HTR-8/SVneo (cell line): ENCODE measurements at places on chromosomes 5 and 9.
A peak's percentile ranks its signal among the peaks of the same experiment; 100 is the strongest.

DNA sequence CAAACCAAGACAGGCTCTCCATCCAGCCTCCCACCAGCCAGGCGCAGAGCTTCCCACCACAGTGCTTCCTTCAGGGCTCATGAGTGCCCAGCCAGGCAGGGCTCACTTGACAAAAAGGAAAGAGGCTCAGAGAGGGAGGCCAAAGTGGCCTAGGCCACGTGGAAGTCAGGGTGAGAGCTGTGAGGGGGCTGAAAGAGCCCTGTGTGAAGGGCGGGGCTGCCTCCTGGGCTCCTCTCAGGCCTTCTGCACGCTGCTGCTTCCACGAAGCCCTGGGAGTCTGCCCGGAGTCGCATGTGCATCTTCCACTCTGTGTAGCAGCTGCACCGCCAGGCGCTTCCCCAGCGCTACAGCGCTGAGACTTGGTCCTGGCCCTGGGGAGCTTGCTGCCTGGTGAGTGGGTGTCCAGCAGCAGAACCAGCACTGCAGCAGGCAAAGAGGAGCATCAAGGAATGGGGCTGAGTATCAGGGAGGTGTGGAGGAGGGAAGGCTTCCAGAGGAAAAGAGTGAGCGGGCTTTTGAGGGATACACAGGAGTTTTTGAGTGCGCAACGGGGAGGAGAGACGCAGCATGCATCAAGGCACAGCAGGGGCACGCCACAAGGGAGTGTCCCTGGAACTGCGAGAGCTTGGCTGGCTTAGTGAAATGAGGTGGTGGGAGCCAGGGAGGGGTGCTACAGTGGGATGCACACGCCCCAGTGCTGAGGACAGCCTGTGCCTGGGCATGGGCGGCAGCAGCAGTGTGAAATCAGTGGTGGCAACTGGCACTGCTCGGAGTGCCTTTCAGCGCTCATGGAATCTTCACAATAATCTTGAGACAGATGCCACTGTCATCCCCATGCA lies 178.0 kb downstream of the GAPVD1 start:
- no peak for DNase-seq

DNA sequence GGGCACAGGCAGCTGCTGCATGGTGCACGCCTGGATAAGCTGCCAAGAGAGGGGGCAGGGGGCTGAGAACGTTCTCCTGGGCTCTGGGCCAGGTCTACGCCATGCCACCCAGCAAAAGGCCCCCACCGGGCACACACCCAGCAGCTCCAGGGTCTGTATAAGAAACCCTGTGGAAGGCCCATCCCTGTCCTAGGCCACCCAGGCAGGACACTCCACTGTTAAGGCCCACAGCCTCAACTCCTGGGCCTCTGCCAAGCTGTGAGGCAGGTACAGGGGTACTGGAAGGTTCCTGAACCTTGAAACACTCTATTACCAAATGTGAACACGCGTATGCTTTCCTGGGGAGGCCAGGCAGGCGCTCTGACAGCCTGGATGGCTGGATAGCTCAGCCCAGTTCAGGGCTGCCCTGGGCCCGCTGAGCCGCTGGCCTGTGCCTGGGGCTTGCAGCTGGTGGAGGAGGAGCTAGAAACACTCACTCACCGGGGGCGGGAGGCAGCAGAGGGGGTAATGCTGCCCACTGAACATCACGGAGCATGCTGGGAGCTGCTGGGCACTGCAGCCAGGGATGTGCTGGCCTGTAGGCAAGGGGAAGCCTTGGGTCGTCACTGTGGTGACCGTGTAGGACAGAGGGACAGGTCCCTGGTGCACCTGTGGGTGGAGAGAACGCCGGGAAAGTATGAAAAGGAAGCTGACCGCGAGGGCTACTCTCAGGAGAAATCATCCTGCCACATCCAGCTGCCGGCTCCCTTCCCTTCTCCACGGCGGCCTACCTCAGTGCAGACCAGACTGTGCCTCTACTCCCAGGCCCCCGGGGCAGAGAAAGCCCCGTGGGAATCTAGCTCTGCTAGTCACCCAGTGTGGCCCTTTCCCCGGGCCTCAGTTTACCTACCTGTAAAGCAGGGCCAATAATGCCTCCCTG lies 6.0 kb downstream of the RNF44 start:
- no peak for DNase-seq

DNA sequence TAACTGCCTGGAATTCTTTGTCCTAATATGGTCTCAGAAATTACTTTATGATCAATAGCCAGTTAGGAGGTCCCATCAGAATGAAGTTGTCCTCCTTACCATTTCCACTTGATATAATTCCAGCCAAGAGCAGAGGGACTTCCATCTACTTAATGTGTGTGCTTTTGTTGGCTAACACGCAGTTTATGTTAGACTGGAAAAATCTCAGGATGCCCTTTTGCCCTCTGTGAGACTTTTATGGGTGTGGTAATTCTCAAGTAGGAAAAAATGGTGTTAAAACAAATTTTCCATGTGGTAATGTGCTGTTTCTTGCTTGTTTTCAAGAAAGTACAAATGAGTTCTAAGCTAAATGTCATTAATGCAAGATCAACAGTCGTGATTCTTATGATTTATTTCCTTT lies 327.1 kb downstream of the MTRR start:
- DNase-seq: no peak

GRCh38 chr5:103428923-103429322 lies 133.7 kb downstream of the NUDT12 start:
- no peak for DNase-seq

GRCh38 chr9:94111446-94111845 lies 27.2 kb downstream of the PTPDC1 start:
- DNase-seq: no peak

DNA sequence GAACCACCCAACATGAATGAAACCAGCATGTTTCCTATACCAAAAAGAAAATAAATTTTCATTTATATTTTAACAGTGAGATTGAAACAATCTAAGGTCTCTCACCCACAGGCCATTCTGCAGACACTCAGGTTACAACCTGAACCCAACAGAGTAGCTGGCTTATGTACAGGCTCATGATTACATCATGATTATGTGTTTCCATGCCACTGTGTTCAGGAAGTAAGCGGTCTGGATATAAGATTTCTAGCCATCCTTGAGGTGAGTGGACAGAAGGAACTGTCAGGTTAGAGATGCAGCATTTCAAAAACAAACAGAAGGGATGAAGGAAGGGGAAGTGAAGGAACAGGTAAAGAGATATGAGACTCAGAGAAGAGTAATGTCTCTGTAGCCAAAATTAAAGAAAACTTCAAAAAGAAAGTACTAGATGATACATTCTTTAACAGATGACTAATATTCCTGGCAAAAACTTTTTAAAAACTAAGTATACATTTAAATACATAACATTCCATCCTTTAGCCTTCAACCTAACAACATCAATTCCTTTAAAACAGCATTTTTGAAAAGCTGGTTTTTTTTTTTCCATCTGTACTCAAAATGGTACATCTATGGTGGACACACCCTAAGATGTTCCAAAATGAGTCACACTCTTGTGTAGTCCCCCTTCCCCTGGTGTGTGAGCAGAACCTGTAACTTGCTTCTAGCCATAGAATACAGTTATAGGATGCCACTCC lies 119.8 kb downstream of the LPAR1 start:
- no peak for DNase-seq

DNA sequence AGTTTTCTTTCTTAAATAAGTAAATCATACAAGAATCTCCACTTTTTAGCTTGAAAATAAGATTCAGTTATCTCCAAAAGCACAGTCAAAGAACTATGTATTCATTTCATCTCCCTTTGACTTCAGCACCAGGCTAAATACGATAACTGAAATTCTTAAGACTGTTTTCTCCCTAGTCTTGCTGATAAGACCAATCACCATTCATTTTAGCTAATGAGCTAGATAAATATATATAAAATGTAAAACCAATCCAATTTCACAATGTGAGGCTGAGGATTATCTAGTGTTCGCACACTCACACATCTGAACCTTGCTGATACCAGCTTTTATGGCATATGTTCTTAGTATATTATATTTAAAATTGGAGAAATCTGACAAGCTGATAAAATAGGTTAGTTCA lies 17.3 kb upstream of the ZNF622 start:
- DNase-seq: no peak

DNA sequence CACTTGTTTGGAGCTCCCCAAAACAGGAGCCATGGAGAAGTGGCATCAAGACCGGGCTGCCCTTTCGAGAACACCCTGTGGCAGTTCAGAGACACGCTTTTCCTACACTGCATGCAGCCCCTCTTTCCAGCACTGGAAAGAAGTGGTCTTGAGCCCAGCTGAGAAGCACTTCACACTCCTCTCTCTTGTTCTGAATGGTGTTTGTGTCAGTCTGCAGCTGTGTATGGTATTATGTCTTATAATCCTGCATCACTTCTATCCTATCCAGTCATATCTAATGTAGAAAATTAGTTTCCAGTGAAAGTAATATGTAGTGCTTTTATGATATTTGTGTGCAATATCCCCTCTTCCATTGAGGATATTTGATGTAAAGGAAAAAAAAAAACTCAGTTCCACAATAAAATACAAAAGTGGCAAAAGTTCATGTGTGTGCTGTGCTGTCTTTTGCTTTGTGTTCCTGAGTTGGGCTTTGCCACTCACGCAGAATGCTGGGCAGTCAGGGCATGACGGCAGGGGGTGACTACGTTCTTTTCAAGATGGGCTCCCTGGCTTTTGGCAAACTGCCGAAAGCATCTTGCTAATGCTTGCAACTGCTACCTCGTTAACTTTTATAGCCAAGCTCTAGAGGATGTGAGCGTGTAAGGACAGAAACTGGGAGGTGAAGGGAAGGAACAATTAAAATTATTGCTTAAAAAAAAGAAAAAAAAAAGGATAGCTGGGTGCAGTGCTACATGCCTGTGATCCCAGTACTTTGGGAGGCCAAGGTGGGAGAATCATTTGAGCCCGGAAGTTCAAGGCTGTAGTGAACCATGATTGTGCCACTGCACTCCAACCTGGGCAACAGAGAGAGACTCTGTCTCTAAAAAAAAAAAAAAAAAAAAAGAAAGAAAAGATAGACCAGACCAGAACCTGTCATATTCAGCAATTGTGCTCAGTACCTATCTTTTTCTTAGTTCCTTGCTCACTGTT lies 102.2 kb downstream of the MAP1B start:
- no peak for DNase-seq

DNA sequence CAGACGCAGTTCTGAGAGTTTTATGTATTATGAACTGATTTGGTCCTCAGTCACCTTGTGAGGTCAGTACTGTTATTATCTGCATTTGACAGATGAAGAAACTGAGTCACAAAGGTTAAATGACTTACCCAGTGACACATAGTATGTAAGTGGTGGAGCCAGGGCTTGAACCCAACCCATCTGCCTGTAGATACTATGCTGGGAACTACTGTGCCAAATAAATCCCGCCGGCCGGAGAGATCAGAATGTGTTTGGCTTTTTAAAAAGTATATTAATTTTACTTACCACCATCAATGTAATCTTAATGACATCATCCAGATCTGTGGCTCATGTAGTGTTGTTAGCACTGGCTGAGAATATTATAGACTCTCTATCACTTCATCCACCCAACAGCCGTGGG lies 80.8 kb downstream of the ZNF618 start:
- DNase-seq: no peak

- DNase-seq: no peak
These were observed 8.4 kb upstream of the ARSI start for GRCh38 chr5:150311015-150311692.

DNA sequence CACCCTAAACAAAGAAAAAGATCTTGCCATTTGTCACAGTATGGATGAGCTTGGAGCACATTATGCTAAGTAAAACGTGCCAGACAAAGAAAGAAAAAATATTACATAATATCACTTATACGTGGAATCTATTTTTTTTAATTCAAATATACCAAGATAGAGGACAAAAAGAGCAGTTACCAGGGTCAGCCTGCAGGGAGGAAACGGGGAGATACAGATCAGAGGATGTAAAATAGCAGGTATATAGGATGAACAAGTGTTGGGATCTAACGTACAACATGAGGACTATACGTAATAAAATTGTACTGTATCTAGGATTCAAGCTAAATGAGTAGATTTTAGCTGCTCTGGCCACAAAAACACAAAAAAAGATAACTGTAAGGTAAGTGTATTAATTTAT lies 247.5 kb downstream of the TMEM161B start:
- no peak for DNase-seq

- no peak for DNase-seq
These were observed 236.6 kb downstream of the DEPDC1B start for GRCh38 chr5:60463179-60463868.

- DNase-seq: no peak
These were observed 1510.5 kb upstream of the CDH9 start for GRCh38 chr5:28548856-28549255.

GRCh38 chr5:14323466-14323865 lies 180.3 kb downstream of the TRIO start:
- DNase-seq: no peak

GRCh38 chr9:6997330-6997729 lies 239.6 kb downstream of the KDM4C start:
- peak; percentile 5 for DNase-seq

- no peak for DNase-seq
These were observed 651.3 kb upstream of the ACO1 start for GRCh38 chr9:31733166-31733565.

- DNase-seq: no peak
These were observed 129.7 kb downstream of the CEMIP2 start for GRCh38 chr9:71638627-71639026.

- no peak for DNase-seq
These were observed 4.3 kb upstream of the FYB1 start for GRCh38 chr5:39223565-39224156.

GRCh38 chr5:61449804-61450492 lies 117.9 kb downstream of the ZSWIM6 start:
- peak; percentile 49 for DNase-seq

DNA sequence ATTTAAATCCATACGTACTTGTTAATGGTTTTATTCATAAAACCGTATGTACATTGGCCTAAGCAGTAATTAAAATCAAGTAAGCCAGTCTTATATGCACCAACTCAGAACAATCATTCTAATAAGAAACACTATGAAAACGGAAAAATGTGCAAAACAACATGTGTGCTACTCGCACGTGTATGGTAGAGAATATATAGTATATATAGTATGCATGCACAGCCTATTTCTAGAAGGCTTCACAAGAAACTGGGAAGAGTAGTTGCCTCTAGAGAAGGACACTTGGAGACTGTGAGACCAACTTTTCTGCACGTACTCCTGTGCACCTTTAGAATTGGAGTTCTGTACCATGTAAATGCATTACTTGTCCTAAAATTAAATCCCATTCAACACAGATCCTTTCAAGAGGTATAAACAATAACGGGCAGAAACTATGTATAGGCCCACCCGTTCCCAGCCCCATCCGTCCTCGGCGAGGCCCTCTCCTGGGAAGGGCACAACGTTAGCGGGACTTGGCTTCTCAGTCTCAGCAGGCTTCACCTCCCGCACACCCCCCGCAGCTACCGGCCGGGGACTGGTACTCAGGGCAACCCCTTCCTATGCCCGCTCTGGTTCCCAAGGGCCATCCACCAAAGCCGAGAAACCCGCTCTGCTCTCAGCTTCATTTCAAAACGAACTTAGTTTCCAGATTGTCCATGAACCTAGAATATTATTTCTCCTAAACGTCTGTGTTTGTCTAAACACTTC lies 2.0 kb downstream of the CDC14B start:
- DNase-seq: no peak

DNA sequence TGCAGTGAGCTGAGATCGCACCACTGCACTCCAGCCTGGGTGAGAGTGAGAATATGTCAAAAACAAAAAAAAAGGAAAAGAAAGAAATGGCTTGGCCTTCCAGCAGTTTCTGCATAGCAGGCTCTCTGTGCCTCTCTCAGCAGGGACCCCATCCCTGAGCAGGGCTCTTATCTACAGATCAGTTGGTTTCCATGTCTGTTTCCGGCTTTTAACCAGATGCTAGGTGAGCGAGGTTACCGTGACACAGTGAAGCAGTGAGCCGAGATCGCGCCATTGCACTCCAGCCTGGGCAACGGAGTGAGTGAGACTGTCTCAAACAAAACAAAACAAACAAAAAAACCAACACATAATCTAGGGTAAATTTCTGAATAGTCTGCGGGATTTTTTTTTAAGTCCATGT lies 51.4 kb downstream of the COL5A1 start:
- no peak for DNase-seq
